ENCODE measurements at places on chromosomes 1 and 21. TPM values are rescaled to one million over a fixed set of nuclear protein-coding genes. Genes with fewer than 3 reads are reported as not detected.

The ACTN2 gene
- not detected for total RNA-seq

DNA sequence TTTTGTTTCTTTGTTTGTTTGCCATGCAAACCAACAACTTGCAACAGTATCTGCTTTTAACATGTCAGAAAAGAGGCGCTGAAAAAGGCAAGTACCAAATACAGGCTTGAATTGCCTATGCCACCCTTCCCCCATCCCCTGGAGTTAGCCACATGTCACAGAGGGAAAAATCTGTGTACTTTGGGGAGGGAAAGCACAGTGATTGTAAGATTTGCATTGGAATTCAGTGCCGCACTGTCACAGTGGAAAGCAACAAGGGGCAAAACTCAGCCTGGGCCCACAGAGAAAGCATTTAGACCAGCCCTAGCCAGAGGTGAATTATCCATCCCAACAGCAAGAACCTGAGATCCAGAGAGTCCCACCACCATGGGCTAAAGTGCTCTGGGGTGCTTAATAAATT is 52.4 kb upstream of the ACADM start:
- no peak for DNase-seq

GRCh38 chr1:228366866-228367741 is 39.5 kb downstream of the TRIM11 start:
- no peak for DNase-seq

GRCh38 chr1:54294887-54295286 is 94.9 kb downstream of the MRPL37 start:
- DNase-seq = no peak

The NR0B2 gene
- total RNA-seq = not detected

The SMIM1 gene
- total RNA-seq = not detected

DNA sequence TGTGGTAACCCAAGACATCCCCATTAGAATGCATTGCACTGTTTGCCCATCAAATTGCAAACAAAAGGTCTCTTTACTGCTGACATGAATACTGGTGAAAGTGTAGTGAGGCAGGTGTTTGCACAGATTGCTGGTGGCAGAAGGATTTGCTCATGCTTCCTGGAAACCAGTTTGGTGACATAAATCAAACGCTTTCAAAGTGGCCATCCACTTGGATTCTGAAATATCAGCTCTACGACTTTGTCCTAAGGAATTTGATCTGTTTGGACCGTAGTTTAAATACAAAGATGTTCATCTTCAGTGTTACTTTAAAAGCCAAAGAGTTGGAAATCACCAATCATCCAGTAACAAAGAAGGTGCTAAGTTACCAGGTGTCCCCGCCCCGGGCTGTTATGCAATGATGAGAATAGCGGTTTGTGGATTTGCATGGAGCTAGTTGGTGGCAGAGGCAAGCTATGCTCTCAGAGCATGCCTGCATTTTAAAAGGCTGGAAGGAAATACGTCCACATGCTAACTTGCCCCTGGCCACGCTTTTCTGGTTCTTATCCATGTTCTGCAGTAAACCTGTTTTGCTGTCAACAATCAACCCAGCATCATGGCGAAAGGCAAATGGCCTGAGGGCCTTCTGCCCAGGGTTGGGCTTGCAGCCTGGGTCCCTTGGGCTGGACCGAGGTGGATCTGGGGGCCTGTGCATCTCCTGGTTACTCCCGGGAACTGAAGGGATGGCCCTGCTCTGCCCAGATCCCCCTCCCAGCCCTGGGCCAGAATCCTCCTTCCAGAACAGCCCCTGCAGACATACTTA is 49.2 kb downstream of the UMODL1 start:
- peak; percentile 47 for DNase-seq

GRCh38 chr1:160952129-160952510 is 2.5 kb downstream of the ITLN2 start:
- no peak for DNase-seq

- no peak for DNase-seq
These were observed 239.1 kb downstream of the OMA1 start for GRCh38 chr1:58307431-58307830.

DNA sequence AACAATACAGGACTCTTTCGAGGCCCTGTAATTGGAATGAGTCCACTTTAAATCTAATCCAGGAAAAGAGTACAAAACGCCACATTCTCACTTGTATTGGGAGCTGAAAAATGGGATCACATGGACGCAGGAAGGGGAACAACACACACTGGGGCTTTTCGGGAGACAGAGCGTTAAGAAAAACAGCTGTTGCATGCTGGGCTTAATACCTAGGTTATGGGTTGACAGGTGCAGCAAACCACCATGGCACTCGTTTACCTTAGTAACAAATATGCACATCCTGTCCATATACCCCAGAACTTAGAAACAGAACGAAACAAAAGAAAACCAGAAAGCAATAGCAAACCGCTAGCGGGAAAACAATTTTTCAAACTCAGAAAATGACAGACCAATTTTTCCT is 1532.7 kb upstream of the TPTE start:
- DNase-seq = no peak

The LCE3D gene
- not detected for total RNA-seq

The DHX9 gene
- total RNA-seq = 29.5 TPM

DNA sequence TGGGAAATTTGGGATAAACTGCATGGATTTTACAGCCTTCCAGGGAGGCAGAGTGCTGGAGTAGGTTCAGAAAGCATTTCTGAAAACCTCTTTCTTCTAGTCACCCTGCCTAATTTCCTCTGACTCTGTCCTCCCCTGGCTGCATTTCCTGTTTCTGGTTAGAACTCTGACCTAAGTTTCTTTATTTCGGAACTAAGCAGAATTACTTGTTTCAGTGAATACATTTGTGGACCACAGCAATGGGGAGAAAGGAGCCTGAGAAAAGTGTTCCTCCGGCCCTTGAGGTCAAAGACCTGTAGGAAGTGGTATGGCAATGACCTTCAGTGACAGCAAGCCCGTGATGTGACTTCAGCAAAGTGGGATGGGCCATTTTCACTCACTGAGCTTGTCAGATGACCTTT is 173.4 kb upstream of the RUNX1 start:
- DNase-seq = no peak

The CAMK1G gene
- not detected for total RNA-seq

DNA sequence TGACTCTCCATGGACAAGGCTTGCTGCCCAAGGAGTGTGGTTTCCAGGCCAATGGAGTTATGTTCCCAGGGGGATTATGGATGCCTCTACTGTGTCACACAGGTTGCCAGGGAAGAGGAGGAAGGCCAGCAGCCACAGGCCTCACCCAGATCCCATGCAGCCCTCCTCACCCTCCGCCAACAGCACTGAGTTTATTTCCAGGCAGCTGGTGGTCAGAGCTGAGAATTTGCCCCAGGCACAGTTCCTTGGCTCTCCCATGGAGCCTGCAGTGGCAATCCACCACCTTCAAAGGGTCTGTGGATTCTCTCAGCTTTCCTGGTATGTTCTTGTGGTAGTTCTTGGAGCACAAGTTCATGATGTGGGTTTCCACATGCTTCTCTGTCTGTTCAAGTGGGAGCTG is 79.2 kb downstream of the NTNG1 start:
- DNase-seq = no peak

DNA sequence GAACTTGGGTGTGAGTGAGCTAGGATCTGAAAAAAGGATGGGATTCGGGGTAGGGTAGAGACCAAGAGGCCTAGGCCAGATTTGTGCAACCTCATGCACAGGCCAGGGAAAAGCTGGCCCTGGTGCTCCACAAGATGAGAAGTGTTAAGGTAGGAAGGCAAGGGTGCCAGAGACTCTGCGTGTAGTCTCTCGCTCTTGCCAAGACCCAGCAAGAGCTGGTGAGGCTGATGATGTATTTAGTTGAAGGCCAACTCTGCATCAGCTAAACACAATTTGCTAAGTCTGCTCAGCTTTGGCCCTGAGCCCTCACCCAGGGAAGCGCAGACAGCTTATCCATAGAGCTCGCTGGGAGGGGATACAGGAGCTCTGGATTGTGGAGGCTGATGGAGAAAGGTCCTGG is 26.6 kb upstream of the SOX13 start:
- no peak for DNase-seq

The OR2T29 gene
- not detected for total RNA-seq

The CD84 gene
- 1.4 TPM for total RNA-seq

The GNPAT gene
- 37.2 TPM for total RNA-seq

The SPRR2E gene
- total RNA-seq = not detected

The PIAS3 gene
- 12.9 TPM for total RNA-seq

The EFNA4 gene
- 42.8 TPM for total RNA-seq

DNA sequence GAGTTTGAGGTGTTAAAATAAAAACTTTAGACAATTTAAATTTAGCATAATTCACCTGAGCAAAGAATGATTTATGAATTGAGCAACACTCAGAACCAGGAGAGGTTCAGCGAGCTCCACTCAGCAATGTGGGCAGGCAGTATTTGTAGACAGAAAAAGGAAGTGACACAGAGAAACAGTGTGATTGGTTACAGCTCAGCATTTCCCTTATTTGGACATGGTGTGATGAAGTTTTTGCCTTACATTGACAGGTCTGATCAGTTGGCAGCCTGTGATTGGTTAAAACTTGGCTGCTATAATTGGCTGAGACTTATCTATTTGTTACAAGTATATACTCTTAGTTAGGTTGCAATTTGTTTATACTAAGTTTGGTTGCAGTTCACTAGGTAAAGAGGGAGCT is 621.2 kb upstream of the PRMT6 start:
- no peak for DNase-seq

GRCh38 chr1:41842993-41843755 is 75.5 kb downstream of the HIVEP3 start:
- no peak for DNase-seq

DNA sequence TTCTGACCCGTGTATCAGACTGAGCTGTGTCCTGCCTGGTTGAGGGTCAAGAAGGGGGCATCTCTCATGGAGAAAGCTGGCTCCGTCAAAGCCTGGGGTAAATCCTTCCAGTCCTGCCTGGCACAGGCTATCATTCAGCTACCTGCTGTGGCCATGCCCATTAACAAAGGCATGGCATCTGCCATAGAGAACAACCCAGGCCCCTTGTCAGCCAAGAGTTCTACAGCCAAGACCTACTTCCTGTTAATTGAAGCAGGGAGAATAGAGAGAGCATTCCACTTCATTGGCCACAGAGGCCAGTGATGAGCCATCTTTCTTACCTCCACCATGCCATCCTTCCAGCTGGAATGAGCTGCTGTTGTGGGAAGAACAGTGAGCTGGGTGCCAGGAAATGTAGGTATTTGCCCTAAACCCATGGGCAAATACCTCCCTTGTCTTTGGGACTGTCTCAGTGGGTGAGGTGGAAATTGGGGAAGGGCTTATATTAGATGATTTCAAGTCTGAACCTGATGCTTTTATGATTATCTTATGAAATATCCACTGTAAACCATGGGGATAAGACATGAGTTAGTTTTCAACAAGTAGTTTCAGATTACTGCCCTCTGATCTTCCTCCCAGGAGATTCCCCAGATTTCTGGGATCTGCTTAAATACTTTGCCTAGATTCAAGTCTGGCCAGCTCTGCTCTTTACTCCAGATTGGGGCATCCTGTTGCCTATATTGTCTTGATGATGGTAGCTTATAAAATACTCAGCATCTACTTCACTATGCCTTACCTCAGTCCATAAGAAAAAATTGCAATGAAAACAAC is 11.2 kb upstream of the KCNQ4 start:
- no peak for DNase-seq
